ENCODE measurements at places on chromosomes 2 and 18. TPM values are rescaled to one million over a fixed set of nuclear protein-coding genes. Genes with fewer than 3 reads are reported as not detected.

DNA sequence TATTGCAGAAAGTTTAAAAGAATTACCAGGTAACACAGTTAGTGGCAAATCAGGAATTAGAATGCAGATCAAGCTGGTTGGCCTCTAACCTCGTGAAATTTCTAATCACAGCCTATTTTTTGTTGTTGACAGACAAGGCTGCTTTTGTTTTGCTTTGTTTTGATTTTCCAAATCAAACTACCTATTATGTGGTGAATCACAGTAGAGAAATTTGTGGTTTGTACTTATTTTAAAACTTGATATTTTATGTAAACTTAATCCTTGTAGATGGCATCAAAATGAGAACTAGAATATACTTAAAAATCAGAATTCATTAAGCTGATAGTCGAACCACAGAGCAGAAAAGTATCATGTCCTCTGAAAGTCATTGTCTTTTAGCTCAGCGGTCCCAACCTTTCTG lies 258.1 kb downstream of the CTNNA2 start:
- H3K27ac ChIP-seq = no peak overlapping the region
- H3K27me3 ChIP-seq = no peaks in the 10 kb centered on the region
- no peaks in the 10 kb centered on the region for H3K36me3 ChIP-seq
- H3K4me3 ChIP-seq = no peak overlapping the region
- DNase-seq = no peak

DNA sequence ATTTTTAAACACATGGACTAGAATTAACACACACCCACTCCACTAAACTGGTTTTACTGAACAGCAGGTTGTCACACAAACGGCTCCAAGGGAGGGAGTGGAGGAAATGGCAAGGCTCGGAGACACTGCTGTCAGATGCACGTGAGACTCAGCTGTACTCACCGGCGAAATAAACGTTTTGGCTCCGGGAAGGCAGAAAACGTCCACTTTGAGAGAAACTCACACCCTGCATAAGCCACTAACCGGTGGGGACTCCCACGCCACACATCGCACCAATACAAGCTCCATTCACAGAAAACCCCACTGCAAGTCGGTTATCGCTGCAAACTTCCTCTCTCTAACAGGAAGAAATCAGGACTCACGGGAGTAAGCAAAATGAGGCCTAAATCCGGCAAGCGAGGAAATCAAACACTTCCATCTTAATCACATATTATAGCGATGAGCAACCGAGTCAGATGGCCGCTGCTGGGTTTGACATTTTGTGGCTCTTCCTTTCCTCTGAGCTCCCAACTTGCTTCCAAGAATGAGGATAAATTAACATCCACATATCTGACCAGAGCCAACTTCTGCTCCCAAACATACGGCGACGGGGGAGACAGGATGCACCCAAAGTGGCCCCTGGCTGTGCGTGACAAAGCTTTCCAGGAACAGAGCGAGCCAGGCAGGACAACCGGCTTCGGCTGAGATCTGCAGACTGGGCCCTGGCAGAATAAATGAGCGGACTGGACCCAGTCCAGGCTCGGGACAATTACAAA lies 63.5 kb downstream of the HDAC4 start:
- H3K4me3 ChIP-seq = no peak overlapping the region
- no peaks in the 10 kb centered on the region for H3K4me1 ChIP-seq
- no peaks in the 10 kb centered on the region for H3K27me3 ChIP-seq
- H3K36me3 ChIP-seq = no peaks in the 10 kb centered on the region
- no peak overlapping the region for H3K27ac ChIP-seq
- DNase-seq = no peak

GAD1 gene
- 10.7 TPM for total RNA-seq

GRCh38 chr2:20424300-20425290 lies 22.3 kb upstream of the RHOB start:
- no peak for DNase-seq
- no peak overlapping the region for H3K4me3 ChIP-seq
- H3K36me3 ChIP-seq = no peaks in the 10 kb centered on the region
- H3K27me3 ChIP-seq = no peaks in the 10 kb centered on the region
- H3K27ac ChIP-seq = no peak overlapping the region
- H3K4me1 ChIP-seq = peaks cover 6% of the 10 kb centered on the region

SERPINB12 gene
- total RNA-seq = not detected

DNA sequence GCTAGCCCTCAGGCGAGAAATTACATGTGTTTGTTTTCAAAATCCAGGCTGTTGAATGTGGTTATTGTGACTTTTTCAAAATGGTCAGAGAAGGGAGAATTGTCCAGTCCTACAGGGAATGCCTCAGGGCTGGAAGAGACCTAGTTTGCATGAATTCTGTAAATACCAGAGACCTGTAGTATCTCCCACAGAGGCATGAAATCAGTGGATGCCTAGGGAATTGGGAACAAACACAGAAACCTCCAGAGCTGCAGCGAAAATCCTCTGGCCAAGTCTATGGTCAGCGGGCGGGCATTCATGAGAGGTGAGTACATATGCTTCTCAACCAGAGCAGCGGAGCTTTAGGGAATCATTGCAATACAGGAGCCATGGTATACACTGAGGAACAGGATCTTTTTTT lies 1596.5 kb upstream of the NXPH2 start:
- H3K36me3 ChIP-seq = no peaks in the 10 kb centered on the region
- H3K4me3 ChIP-seq = no peak overlapping the region
- H3K27me3 ChIP-seq = no peaks in the 10 kb centered on the region

SKOR2 gene
- not detected for total RNA-seq

CHRNA1 gene
- 0.11 TPM for total RNA-seq

DNA sequence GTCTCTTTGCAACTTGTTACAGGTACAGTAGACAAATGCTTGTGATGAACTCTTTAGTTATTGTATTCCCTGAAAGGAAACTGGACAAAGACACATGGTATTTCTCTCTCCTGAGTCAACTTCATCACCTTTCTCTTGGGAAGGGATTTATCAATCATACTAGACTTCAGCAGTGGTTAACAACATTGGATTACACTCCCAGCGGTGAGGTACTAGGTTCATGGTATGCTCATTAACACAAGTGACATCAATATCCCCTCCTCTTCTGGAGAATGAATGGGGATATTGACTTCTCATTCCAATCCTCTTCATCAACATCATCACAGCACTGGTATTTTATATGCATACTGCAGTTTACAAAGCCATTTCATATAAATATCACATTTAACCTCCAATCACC lies 574.6 kb downstream of the ERBB4 start:
- no peak for DNase-seq
- H3K4me3 ChIP-seq = no peak overlapping the region
- H3K27ac ChIP-seq = no peak overlapping the region
- H3K27me3 ChIP-seq = no peaks in the 10 kb centered on the region
- H3K4me1 ChIP-seq = no peaks in the 10 kb centered on the region
- no peaks in the 10 kb centered on the region for H3K36me3 ChIP-seq

GRCh38 chr2:120932881-120933280 lies 197.2 kb downstream of the GLI2 start:
- H3K36me3 ChIP-seq = no peaks in the 10 kb centered on the region
- no peak overlapping the region for H3K4me3 ChIP-seq
- H3K4me1 ChIP-seq = peaks cover 6% of the 10 kb centered on the region

GRCh38 chr2:66839551-66840320 lies 404.8 kb downstream of the MEIS1 start:
- H3K27me3 ChIP-seq = no peaks in the 10 kb centered on the region
- no peaks in the 10 kb centered on the region for H3K4me1 ChIP-seq
- no peak overlapping the region for H3K4me3 ChIP-seq
- no peaks in the 10 kb centered on the region for H3K36me3 ChIP-seq
- DNase-seq = no peak
- no peak overlapping the region for H3K27ac ChIP-seq

MAT2A gene
- 180 TPM for total RNA-seq

DNA sequence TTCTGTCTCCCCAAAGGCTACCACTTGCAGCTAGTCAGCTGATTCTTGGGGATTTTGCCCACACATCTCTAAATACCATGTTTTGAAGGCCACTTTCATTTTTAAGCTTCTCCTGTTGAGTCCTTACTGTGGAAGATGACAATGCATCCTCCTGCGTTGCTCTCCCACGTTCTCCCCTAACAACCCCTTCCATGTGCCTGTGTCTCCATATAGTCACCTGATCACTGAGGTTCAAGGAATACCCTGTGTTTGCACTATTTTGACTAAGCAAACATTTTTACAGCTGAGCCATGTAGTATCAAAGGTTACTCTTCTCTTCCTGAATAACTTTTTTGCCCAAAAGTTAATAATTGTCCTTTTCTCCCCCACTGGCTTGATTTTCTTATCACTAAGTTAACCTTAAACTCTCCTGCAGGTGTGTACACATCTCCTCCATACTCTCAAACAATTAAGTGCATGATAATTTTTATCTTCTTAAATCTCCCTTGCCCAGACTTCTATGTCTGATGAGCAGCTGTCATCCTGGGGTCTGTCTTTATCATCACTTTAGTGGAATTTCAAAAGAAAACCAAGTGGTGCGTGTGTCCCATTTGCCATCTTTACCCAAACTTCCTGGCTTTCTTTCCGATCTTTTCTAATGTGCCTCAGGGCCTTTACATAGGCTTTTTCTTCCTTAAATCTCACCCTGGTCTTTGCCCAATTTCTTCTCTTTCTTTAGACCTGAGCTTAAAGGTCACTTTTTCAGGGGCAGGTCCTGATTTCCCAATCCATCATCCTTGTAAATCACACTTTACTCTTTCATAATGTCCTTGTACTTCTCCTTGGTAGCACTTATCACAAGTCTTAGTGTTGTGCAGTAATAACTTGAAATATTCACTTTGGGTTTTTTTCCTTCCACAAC lies 85.2 kb upstream of the SPATS2L start:
- no peaks in the 10 kb centered on the region for H3K27me3 ChIP-seq
- H3K4me3 ChIP-seq = no peak overlapping the region
- no peak for DNase-seq
- no peak overlapping the region for H3K27ac ChIP-seq

Measured in neural progenitor cell (in vitro differentiated cells).